GM12892 (cell line): ENCODE measurements at places on chromosomes 12 and 14.

DNA sequence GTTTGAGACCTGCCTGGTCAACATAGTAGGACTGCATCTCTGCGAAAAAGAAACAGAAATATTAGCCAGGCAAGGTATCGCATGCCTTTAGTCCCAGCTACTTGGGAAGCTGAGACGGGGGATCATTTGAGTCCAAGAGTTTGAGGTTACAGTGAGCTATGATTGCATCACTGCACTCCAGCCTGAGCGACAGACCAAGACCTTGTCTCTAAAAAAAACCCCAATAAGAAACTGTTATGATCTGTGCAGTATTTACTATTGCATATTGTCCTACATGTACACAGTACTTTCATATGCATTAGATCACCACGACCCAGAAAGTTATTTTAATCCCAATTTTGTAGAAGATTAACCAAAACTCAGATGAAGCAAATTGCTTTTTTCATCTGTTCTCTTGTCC lies 187.5 kb downstream of the PCNX1 start:
- DNase-seq, result no peak

GRCh38 chr12:18706798-18707197 lies 31.0 kb downstream of the PLCZ1 start:
- no peak for DNase-seq

- DNase-seq, result peak; percentile 37
Observed at GRCh38 chr12:121110211-121110940, 22.3 kb upstream of the P2RX7 start.

DNA sequence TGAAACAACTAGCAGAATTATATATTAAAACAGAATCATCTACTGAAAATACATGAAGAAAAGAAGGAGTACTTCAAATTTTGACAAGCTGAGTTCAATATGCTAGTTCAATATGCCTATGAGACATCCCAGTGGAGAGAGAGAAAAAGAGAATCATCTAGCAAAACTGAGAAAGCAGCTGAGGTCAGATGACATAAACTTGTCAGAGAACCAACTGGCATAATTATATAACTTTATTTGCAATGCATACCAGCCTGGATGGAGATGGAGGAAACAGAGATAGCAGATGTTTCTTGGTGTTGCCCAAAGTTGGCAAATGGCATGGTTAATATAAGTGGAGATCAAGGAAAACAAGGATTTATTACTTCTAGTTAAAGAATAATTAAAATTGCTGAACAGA lies 148.7 kb upstream of the PDZRN4 start:
- no peak for DNase-seq

GRCh38 chr14:71130491-71131179 lies 223.4 kb downstream of the PCNX1 start:
- DNase-seq, result no peak

DNA sequence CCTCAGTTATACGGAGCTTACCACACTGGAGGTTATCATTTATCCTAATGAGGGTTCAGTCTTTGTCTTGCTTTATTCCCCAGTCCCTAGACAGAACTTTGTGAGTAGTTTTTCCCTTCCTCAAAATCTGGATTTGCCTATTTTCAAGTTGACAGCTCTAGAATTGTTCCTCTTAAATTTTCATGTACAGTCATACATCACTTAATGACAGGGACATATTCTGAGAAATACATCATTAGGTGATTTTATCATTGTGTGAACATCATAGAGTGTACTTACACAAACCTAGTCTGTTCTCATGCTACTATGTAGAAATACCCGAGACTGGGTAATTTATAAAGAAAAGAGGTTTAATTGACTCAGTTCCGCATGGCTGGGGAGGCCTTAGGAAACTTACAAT lies 3.1 kb downstream of the PRKAB1 start:
- no peak for DNase-seq

DNA sequence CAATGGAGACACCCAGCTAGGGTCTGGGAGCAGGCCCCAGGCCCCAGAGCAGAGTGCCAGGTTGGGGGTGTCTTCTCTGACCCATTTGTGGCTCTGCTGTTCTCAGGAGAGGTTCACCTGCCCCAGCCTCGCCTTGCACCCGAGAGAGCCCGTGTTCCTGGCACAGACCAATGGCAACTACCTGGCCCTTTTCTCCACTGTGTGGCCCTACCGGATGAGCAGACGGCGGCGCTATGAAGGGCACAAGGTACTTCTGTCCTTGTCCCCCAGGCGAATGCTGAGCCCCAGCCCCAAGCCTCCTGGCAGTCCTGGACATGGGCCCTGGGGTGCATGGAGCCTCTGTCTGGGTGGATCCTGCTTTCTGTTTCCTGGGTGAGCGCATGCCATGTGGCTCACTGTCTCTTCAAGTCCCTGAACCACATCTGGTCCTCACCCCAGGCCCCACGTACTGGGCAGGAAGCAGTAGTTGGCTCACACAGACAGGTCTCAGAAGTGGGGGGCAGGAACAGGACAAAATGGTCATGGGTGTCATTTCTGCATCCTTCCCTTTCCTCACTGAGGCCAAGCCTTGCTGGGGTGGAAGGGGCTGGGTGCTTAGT lies 58.2 kb downstream of the BEGAIN start:
- DNase-seq, result no peak
